ENCODE measurements at places on chromosomes 5 and 9.
A peak's percentile ranks its signal among the peaks of the same experiment; 100 is the strongest.

GRCh38 chr5:107570805-107571531 is 99.8 kb downstream of the EFNA5 start:
- DNase-seq, result no peak

DNA sequence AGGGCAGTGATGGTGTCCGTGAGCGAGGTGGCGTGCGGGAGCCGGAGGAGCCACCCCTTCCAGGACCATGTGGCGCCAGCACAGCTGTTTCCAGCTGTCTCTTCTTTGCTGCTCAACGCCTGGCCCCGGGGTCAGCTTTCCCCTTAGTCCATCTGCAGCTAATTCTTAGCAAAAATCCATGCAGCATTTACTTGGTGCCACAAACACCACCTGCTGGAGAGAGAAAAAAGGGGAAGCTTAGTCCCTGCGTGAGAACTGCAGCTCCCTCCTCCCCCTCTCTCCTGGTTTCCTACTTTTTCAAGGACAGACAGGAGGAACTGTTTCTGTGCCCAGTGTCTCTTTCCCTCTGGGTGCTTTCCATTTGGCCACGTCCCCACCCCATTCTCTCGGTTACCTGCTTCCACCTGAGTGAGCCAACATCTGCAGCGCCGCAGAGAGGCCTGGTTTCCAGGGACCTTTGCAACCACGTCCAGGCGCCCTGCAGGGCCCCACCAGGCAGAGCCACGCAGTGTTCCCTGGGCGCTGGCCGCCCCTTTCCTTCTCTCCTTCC is 3.4 kb downstream of the SLC6A19 start:
- no peak for DNase-seq

GRCh38 chr5:31703757-31704156 is 64.8 kb downstream of the PDZD2 start:
- DNase-seq, result no peak

DNA sequence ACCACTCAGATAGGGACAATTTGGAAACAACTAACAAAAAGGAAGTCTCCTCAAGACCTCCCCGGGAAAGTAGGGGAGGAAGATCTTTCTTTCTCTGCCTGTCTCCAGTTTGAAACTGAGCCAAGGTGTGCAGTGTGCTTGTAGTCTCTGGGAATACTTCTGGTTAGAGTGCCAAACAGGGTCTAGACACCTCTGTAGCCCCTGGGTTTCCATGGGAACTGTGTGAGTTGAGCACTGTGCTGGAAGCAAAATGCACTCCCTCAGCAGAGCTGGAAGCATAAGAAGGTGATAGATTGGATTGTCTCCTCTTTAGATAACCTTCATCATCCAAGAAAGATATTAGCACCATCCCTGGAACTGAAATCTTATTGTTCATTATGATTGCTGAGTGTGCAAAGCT is 129.2 kb upstream of the TNPO1 start:
- DNase-seq, result no peak

DNA sequence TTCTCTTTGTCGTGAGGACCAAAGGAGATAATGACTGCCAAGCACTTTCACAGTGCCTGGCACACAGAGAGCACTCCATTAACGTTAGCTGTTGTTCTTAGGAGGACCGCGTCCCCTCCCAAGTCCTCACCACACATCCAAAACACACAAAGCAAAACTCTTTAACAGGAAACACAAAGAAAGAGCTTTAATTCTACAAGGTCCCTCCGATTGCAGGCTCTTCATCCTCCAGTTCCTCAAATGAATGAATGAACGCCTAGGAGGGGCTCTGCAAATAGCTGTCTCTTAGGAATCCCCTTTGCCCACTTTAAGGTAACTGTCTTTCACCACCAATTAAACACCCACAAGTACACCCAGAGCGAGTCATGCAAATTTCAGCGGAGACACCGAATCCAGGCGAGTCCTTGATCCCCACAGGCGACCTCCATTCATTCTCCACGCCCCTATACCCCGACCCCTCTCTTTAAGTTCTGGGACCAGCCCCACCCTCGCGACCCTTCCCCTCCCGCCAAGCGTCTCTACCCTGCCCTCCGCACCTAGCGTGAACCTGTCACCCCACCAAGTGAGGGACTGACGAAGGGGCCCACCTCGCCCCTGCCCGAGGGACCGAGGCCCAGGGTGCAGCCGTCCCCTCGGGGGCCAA is 644 bp downstream of the TSC1 start:
- DNase-seq, result no peak

DNA sequence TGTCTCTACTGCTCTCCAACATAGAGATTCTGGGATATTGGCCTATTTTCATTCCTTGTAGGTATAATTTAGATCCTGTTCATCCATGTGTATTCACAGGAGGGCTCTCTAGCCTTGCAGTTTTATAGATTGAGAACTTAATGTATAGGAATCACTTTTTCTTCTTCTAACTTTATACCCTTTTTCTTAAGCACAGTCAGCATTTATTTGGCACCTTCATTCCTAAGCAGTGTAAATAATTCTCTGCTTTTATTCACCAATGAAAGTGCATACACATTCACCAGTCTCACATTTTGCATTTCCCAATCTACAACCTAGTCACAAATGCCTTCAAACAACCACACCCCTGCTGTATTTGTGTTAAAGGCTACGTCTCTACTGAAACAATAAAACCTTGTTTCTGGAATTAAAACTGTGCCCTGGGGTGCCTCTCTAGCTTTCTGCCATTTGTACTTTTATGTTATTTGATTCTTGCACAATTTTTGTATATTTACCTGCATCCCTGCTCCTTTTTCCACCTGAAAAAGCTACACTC is 49.3 kb downstream of the NREP start:
- no peak for DNase-seq

DNA sequence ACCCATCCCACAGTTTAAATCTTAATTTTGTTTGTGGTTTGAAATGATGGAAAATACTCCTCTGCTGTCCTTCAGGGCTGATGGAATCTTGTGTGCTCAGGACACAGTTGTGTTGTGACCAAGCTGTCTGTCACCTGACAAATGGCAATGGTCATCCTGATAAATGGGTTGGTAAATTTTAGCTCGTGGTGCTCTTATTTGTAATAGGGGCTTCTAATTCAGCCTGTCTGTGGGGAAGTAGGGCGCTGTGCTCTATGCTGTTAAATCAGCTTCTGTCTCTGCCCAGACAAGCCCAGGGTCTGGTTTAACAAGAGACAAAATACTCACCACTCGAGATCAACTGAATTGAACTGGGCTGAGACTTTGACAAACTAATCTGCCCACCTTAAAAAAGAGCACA is 4.5 kb downstream of the LRRTM2 start:
- peak; percentile 23 for DNase-seq

DNA sequence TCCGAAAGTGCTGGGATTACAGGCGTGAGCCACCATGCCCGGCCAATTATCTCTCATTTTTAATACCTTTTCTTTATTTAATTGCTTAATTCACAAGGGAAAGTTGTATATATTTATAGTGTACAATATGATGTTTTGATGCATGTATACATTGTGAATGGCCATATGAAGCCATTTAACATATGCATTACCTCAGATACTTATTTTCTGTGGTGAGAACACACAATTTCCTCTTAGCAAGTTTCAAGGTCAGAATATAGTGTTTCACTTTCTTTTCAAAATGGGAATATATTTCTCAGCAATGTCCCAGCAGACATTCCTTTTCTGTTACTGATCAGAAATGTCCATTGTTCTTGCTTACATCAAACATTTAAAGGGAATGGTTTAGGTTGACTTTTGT is 1596.3 kb downstream of the MAT2B start:
- DNase-seq, result no peak

DNA sequence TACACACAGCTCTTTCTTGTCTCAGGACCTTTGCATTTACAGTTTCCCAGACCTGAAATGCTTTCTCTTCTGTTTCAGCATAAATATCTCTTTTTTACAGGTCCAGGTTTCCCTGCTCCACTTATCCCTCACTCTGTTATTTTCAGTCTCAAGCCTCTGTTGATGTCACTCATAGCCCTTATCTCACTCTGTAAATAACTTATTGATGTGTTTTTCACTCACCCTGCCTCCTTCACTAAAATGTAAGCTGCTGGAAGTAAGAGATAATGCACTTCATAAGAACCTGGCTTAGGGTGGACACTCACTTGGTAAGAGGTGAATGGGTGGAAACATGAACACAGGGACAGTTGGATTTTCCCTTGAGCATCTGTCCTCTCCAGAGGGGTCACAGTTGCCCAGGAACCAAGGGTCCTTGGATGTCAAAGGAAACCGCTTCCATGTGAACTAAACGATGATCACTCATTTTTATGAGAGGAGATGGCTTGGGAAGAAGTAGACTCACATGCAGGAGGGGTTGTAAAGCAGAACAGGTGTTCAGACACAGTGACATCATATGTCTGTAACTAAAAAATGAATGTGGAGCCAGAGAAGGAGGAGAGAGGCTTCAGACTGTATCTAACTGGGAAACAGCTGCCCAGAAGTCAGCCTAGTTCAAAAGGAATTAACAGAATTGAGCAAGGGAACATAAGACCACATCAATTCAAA is 5.5 kb upstream of the HTR4 start:
- no peak for DNase-seq

DNA sequence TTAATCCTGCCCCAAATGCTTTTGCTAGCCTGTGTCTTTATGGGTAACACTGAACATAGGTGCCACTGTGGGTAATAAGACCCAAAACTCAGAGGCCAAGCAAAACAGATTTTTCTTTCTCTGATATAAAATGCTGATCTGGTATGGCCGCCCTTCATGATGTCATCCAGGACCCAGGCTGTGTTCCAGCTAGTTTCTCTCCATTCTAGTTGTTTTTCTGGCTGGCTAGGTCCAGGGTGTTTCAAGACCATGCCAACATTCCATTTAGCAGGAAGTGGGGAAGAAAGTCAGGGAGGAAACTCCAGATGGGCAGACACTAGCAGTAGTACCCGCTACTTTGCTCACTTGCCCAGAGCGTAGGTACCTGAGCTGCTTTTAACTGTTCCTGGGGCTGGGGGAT is 183.9 kb upstream of the OTULINL start:
- DNase-seq, result no peak

DNA sequence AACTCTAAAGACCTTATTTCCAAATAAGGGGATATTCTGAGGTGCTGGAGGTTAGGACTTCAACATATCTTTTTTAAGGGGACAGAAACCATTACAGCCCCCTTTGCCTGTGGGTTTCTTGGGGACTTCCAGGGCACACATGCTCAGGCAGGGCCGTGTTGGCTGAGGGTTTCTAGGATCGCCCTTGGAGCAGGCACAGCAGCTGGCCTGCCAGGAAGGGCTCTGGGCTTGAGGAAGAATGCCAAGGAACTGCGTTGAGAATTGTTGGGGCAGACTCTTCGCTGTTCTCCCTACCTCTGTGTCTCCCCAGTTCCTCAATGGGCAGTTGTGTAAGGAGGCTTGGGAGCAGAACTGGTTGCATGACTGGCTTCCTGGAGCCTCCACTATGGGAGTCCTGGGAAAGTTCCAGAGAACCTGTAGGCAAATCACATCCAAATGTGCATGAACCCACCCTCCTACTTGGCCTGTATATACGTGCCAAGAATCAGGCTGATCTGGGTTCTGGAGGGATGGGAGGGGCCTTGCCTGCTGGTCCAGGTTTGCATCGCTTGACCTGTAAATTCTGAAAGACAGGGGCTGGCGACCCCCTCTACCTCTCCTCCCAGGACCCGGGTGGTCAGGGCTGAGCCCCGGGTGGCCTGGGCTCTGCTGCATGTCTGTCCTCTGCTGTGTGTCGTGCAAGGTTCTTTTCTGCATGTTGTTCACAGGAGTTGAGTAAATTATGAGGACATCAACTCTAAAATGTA is 65.5 kb downstream of the HSPA4 start:
- no peak for DNase-seq

DNA sequence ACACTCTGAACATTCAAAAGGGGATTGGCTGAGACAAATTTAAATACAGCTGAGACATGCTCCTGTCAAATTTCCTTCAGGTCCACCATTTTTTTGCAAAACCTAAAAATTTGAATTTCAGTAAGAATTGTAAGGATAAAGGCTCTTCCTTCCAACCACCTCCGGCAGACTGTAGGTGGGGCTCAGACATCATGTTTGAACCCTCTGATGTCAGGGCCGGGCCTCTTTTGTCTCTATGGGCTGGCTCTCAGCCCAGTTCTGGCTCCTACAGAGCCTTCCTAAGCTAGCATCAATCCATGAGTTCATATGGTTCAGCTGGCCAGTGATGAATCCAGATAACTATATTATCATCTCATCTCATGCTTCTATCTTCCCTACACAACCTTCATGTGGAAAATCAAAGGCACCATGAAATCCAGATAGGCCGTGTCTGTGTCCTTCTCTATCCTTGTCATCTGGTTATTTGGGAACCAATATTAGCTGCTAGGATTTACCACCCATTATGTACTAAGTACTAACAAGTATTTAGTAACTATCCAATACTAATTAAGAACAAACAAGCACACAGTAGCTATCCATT is 44.2 kb downstream of the NIPSNAP3B start:
- DNase-seq, result no peak

DNA sequence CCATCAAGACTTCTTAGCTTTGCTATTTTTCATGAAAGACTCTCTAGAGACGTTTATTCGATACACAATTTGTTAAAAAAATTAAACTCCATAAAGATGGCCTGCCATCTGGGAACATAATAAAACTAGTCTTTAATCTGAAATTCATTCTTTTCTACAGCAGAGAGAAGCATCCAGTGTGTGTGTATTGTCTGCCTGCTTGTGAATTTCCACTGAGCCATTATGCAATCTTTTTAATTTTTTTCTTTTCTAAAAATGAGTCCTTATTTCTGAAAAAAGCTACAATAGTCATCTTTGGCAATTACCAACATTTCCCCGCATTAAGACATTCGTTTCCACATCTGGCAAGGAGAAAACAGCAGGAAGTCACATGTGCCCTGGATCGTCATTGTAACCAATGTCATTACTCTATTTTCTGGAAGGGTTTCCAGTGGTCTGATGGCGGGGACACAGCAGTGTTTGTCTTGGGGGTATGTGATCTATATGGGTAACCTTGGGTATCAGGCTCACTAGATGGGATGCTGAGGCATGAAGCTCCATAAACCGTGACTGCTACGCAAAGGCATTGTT is 263.1 kb downstream of the MSX2 start:
- no peak for DNase-seq

- no peak for DNase-seq
These were observed 217.5 kb upstream of the NMUR2 start for GRCh38 chr5:152622628-152623027.

GRCh38 chr5:39253196-39253595 is 33.8 kb upstream of the FYB1 start:
- DNase-seq, result no peak

GRCh38 chr5:91381774-91382359 is 1.2 kb downstream of the ARRDC3 start:
- peak; percentile 16 for DNase-seq

GRCh38 chr9:128190516-128191405 is 611 bp downstream of the CIZ1 start:
- DNase-seq, result no peak

GRCh38 chr9:18994263-18994916 is 38.6 kb downstream of the SAXO1 start:
- DNase-seq, result no peak

GRCh38 chr5:25862276-25862675 is 1176.1 kb downstream of the CDH9 start:
- no peak for DNase-seq
